ENCODE measurements at places on chromosomes 2 and 18.

DNA sequence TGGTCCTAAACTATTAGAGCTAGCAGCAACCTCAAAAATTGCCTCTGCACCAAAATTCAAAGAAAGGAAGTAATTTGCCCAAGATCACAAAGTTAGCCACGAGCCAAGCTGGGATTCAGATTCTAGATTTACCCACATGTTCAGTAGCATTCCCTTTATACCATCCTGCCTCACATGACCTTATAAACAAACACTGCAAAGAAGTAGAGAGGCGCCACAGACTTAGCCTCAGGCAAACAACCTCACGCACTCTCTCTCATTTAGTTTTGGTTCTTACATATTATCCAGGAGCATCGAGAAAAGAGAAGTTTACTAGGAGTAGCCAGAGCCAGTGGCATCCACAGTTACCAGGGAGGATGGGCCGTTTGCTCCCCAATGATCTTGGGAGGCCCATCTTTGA is 226.6 kb downstream of the OSR1 start:
- no peak for DNase-seq

- DNase-seq: no peak
These were observed 17.4 kb upstream of the SAG start for GRCh38 chr2:233290051-233290845.

DNA sequence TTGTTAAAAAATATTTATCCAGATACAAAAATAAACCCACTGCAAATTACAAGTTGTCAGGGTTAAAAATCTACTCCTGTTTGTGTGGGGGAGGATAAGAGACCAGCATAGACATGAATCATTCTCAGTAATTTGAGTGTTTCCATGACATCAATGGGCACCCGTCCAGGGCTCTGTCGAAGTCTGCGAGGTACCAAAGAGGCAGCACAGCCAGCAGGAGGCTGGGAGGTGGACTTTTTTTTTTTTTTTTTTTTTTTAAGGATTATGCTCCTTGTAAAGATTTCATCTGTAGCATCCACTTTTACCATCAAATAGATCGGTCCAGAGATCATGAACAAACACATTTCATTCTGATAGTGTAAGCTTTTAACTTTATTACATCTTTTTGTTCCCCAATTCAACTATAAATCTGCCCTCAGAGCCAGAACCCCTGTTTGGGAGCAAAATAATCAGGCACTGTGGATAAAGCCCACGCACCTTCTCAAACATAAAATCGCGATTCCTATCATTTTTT is 182.0 kb downstream of the TCF4 start:
- DNase-seq: no peak

GRCh38 chr2:206259376-206260187 is 14.9 kb upstream of the ZDBF2 start:
- DNase-seq: no peak

DNA sequence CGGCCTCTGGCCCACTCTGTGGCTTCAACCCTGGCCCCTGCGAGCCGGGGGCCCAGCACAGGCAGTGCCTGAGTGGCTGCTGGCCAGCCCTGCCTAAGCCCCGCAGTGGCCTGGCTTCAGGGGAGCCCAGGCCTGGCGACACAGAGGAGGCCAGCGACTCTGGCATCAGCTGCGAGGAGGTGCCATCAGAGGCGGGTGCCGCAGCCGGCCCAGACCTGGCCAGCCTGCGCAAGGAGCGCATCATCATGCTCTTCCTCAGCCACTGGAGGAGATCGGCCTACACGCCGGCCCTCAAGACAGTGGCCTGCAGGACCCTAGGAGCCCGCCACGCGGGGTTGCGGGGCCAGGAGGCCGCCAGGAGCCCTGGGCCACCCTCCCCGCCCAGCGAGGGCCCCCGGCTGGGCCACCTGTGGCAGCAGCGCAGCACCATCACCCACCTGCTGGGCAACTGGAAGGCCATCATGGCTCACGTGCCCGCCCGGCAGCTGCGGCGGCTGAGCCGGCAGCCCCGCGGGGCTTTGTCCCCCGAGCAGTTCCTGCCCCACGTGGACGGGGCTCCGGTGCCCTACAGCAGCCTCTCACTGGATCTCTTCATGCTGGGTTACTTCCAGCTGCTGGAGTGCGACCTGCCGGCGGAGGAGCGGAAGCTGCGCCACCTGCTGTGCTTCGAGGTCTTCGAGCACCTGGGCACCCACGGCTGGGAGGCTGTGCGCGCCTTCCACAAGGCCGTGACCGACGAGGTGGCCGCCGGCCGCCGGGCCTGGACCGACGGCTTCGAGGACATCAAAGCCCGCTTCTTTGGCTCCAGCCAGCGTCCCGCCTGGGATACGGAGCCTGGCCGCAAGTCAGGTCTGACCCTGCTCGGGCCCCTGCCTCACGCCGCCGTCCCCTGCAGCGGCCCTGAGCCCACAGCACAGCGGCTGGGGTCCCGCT is 7.5 kb upstream of the KLHL30 start:
- DNase-seq: no peak

DNA sequence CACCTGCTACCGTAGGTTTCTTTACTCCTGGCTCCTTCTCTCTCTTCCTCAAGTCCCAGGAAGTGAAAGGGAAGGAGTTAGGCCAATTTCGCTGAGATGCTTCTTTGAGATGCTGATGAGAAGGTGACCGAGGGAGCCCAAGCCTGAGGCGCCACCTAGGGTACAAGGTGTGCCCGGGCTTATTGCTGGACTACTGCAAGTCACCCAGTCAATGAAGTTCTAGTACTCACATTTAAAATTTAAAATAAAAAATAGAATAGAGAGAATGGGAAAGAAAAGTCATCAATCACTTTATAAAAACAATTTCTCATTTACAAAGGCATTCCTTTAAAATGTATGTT is 45.3 kb downstream of the ACAA2 start:
- no peak for DNase-seq

DNA sequence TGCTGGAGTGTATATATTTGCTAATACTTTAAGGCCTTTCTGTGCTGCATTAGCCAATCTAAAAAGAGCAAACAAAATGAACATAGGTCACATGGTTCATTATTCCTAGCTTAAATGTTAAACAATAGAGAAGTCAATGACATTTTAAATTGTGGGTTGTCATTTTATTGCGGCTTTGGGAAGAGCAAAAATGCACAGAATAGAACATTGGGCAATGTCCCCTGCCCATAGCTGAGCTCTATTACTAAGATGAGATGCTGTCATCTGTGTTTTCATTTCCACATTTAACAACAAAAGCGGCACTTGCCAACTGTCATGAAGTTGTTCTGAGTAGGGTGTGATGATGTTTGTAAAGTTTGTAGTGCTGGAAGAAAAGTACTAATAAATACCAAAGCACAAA is 3.2 kb upstream of the VAPA start:
- DNase-seq: no peak

- DNase-seq: no peak
These were observed 6.0 kb upstream of the ROCK1 start for GRCh38 chr18:21117409-21118131.

GRCh38 chr2:99775585-99775984 is 285.8 kb upstream of the REV1 start:
- no peak for DNase-seq

DNA sequence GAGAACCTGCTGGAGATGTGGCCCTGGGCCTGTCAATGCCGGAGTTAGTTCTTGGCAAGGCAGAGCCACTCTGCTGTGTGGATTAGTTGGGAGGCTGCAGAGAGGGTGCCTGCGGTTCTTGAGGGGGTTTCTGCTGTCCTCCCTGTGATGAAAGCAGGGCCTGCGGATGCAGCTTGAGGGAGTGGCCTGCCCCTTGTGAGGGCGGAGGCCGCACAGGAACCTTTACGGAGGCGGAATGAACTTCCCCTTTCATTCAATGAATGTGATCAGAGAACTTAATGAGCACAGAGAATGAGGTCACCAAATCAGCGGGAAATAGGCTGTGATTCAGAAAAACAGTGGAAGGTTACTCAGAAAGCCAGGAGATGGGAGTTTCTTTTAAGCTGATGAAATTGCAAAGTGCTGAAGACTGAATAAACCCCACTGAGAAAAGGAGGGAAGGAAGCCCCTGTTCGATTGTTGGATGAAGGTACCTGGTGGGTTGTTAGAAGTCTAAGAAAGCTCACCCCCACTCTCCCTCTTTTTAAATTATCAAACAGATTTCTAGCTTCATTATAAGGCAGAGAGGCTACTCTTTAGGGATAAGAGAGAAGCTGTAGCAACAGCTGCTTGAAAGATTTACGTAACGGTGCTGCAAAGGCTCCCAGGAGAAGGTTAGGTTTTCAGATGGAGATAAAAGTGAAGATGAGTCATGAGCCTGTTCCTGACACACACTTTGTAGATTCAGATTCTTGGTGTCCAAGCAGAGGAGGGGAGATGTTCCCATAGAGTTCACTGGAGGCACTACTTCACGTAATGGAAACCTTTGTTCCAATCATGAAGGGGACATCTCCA is 47.4 kb downstream of the VWA3B start:
- no peak for DNase-seq

DNA sequence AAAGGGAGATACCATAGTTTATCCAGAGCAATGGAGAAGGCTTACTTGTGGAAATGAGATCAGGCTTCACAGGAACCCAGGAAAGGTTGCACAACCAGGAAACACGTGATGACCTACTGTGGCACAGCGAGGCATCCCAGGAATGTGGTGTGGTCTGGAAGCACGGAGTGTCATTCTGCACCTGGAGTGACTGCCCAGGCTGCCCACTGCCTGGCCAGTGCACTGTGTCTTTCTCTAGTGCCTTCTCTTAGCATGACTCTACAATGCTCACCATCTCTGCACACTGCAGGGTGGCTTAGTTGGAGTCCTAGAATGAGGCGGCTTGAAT is 48.9 kb downstream of the CHST9 start:
- DNase-seq: no peak

- no peak for DNase-seq
These were observed 8.6 kb upstream of the RALB start for GRCh38 chr2:120243875-120244553.

- DNase-seq: no peak
These were observed 85.6 kb downstream of the MIB1 start for GRCh38 chr18:21826196-21826595.

GRCh38 chr2:43041173-43041591 is 185.2 kb downstream of the ZFP36L2 start:
- no peak for DNase-seq

GRCh38 chr2:20403774-20404312 is 43.0 kb upstream of the RHOB start:
- no peak for DNase-seq

- DNase-seq: no peak
These were observed 43.2 kb downstream of the PHLPP1 start for GRCh38 chr18:62758591-62758990.

DNA sequence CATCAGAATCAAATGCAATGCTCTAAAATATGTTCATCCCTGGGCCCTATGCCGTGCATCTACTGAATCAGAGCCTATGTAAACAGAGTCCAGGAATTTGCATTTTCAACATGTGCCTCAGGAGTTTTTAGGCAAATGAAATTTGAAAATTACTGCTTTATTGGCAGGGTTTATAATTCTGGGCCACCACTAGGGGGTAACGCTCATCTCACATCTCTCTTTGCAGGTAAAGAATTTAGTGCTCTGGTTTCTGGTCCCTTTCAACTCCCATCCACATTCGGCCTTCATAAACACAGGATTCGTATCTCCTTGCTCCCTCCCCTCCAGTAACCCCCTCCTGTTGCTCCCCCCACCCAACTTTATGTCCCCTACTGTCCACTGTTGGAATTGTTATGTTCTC is 49.3 kb downstream of the LYPD6B start:
- no peak for DNase-seq

DNA sequence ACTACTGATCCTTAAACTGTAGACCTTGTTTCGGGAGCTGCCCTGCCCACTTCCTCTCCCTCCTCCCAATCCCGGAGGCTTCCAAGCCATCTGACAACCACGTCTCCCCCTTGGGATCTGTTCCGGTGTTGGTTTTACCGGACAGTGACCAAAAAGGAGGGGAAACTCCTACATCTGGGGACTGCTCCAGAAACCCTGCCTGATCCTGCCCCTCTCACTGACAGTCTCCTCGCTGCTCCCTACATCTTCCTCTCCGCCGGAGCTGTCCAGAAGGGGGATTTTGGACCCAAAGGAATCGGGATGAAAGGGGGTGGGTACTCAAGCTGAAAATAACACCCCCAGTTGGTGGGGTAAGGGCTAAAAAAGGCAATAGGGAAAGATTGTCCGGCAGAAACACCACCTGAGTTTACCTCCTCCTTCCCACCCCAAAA is 1.5 kb downstream of the INO80D start:
- DNase-seq: no peak

- DNase-seq: no peak
These were observed 124.1 kb upstream of the KLHL14 start for GRCh38 chr18:32896776-32897547.

DNA sequence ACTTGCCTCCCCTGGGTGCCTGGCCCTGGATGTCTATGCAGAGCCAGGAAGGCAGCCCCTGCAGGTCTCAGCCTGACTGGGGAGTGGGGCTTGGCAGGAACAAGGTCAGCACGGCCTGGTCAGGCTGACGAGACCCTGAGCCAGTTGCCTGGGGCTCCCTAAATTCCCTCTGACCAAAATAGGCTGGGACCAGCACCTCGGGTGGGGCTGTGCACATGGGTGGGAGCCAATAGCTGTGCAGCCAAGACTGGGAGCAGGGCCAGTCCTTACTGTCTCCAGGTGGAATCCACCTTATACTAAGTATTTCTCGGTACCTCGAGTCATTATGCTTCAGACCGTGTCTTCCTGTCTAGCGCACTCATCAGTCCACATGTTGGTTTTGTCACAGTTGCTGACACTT is 11.4 kb upstream of the IL1R2 start:
- no peak for DNase-seq

DNA sequence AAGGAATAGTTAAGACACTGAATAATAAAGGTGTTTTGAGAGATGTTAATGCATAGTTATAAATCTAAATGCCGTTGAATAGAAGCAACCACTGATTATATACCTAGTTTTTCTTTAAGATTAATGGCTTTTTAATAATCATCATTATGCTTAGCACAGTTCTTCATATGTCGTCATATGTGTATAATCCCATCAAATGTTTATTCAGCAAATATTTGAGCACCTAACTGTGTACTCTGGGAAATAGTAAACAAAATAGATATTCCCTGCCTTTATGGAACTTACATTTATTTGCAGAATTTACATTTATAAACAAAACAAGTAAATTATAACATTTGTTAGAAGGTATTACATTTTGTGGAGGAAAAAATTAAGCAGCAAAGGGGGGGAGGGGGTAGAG is 9.8 kb downstream of the NUP35 start:
- no peak for DNase-seq

GRCh38 chr2:67918471-67918870 is 144.3 kb downstream of the C1D start:
- no peak for DNase-seq
